Activated T-helper 1 cell treated with Interleukin-2 at 50 U/mL for 16 hours (primary cell): ENCODE measurements at places on chromosomes 2 and 18.

DNA sequence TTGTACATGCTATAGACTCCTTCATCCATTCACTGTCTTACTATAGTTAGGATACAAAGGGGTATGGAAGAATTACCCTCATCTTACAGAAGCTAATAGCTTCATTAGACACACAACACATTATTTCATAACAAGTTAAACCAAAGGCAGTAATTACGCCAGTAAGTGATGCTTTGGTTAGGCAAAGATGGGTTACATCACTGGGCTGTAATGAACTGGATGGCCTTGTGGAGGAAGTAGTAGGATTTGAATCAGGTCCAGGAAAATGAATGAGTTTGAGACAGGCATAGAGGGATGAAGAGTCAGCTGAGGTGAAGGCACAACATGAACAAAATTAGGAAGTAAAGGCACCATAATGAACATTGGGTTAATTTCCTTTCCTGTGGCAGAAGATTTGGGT, 80.1 kb downstream of the SOCS6 start:
- no peak for DNase-seq

DNA sequence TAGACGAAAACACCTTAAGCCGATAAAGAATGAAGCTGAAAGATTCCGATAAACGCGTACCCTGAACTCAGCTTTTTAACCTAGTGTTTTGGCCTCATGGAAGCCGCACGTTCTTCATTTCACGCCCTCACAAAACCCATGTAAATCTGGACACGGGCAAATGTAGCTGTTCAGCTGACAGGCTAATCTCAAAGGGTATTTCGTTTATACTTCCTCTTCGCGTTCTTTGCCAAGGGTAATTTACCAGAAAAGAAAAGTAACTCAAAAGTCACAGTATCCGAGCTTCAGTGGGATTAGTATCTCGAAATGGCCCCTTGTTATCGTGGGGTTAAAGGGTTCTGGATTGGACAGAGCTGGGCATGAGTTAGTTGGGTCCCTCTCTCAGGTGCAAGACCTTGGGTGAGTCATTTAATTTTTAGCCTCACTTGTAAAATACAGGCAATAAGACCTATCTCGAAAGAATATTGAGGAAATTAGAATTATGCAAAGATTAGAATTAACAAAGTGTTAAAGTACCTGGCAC, 22.0 kb upstream of the STPG4 start:
- no peak for DNase-seq

DNA sequence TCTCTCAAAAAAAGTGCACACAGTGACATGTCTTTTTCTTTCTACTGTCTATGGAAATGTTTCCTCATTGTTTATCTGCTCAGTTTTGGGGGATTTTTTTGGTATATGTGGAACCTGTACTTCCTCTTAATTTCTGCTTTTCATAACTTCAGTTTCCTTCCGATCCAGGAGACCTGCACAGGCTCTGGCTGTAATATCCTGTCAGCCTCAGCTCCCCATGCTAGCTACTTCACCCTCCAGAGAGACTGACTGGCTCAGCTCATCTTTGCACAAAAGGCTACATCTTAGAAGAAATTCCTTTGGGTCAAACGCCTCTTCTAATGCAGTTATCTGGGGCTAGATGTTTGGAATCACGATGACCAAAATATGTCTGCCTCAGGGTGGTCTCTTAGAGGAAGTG, 378.4 kb downstream of the RND3 start:
- no peak for DNase-seq

- no peak for DNase-seq
These were observed 14.5 kb upstream of the PAPOLG start for GRCh38 chr2:60741576-60741975.

GRCh38 chr2:65420712-65421431, 11.5 kb downstream of the SPRED2 start:
- DNase-seq, result no peak
